ENCODE measurements at places on chromosomes 7 and 10.

- no peak for DNase-seq
These were observed 12.3 kb downstream of the ZYX start for GRCh38 chr7:143393267-143394041.

GRCh38 chr7:139949629-139950028 lies 113.1 kb downstream of the PARP12 start:
- DNase-seq, result no peak

GRCh38 chr10:69180525-69181204 lies 631 bp downstream of the SUPV3L1 start:
- DNase-seq, result peak; percentile 12

DNA sequence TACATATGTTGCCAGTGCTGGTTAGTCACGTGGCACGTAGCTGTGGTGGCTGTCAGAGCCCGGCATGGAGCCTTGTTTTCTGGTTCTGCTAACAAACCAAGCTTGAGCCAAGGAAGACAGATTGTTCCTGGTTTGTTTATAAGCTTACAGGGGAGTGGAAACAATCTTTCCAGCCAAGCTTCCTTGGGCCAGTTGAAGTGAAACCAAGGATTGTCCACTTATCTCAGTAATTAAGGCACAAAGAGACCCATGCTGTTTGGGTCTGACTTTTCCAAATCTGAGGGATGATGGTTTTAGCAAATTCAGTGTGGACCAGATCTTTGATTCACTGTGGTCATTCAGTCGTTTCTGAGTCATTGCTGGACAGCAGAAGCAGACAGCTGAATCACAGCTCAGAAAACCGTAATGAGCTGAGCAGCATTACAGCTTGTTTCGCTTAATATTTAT lies 297.3 kb upstream of the COBL start:
- no peak for DNase-seq

GRCh38 chr7:128880791-128881457 lies 18.3 kb downstream of the ATP6V1F start:
- DNase-seq, result no peak

- no peak for DNase-seq
These were observed 23.6 kb downstream of the ZNF783 start for GRCh38 chr7:149285603-149286002.

GRCh38 chr10:48418189-48418788 lies 111.8 kb downstream of the MAPK8 start:
- DNase-seq, result no peak

GRCh38 chr7:130139193-130139960 lies 65.8 kb downstream of the TMEM209 start:
- no peak for DNase-seq

GRCh38 chr7:104979167-104979841 lies 34.7 kb upstream of the KMT2E start:
- no peak for DNase-seq

GRCh38 chr7:131595699-131596098 lies 39.3 kb upstream of the PODXL start:
- DNase-seq, result no peak

- DNase-seq, result peak; percentile 43
These were observed 31.1 kb downstream of the PCGF5 start for GRCh38 chr10:91251430-91252056.

DNA sequence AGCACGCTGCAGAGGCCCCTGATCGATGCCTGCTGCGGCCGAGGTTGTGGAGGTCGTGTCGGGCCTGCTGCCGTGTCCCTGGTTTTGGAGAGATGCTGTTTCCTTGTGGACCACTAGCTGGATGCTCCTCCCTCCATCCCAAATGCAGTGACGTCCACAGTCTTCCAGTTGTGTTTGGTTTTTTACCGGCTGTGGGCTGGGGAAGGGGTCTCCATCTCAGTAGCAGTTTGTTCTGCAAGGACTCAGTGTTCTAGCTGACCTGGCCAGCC lies 143.0 kb upstream of the SHH start:
- DNase-seq, result no peak

DNA sequence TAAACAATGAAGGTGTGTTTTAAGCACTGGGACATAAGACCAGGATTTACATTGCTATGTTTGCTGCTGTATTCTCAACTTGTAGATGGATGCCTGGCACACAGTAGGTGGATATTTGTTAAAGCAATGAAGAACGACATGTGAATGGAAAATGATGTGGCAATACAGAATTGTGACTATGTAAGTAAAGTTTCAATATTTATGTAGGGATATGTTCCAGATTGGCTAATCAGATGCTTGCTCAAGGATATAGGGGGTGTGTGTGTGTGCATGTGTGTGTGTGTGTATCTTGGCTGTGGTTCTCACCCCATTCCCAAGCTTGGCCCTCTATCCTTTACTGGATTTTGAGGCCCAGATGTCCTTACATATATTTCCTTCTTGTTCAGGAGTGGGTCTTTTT lies 42.7 kb upstream of the LAMB1 start:
- DNase-seq, result no peak

DNA sequence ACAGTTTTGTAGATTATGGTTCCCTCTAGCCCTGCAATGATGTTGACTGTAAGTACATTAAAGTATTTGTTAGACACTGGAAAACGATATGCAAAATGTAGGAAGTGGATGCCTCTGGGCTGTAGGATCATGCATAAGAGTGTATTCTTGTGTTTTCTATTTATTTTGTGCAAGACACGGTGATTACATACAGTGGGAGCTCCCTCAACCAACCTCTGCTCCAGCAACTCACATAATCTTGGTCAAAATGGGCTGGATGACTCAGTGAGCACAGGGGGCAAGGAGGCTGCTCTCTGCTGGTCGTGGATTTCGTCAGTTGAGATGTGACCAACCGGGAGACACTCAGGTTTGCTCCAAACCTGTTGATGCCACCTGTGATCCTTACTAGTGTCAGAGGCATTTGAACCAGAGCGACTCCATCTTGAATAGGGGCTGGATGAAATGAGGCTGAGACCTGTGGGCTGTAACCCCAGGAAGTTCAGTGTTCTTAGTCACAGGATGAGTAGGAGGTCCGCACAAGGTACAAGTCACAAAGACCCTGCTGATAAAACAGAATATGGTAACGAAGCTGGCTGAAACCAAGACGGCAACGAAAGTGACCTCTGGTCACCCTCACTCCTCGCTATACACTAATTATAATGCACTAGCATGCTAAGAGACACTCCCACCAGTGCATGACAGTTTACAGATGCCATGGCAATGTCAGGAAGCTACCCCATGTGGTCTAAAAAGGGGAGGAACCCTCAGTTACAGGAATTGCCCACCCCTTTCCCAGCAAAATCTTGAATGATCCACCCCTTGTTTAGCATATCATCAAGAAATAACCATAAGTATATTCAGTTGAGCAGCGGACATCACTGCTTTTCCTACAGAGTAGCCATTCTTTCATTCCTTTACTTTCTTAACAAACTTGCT lies 56.4 kb upstream of the FAM20C start:
- DNase-seq, result no peak

- peak; percentile 8 for DNase-seq
These were observed 766 bp downstream of the BAMBI start for GRCh38 chr10:28677888-28678686.

DNA sequence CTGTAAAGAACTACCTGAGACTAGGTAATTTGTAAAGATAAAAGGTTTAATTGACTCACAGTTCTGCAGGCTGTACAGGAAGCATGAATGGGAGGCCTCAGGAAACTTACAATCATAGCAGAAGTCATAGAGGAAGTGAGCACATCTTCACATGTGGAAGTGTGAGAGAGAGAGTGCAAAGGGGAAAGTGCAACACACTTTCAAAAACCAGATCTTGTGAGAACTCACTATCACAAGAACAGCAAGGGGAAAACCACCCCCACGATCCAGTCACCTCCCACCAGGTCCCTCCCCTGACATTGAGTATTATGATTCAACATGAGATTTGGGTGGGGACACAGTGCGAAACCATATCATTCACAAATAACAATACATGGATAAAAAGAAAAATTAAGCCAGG lies 24.5 kb downstream of the AVL9 start:
- DNase-seq, result no peak

GRCh38 chr10:93757801-93758507 lies at the start of gene LGI1:
Gene LGI1, plus strand, starts transcription at chr10:93757936. Its CDS starts 209 bp downstream, at chr10:93758145.
- DNase-seq, result no peak

Measured in activated CD4-positive, alpha-beta T cell treated with anti-CD3 and anti-CD28 coated beads, Interleukin-2, amount 50 U/mL, for 1 hour (primary cell).